ENCODE measurements at places on chromosomes 5 and 9. TPM values are rescaled to one million over a fixed set of nuclear protein-coding genes. Genes with fewer than 3 reads are reported as not detected.

The ZNF474 gene
- total RNA-seq = 0.23 TPM

DNA sequence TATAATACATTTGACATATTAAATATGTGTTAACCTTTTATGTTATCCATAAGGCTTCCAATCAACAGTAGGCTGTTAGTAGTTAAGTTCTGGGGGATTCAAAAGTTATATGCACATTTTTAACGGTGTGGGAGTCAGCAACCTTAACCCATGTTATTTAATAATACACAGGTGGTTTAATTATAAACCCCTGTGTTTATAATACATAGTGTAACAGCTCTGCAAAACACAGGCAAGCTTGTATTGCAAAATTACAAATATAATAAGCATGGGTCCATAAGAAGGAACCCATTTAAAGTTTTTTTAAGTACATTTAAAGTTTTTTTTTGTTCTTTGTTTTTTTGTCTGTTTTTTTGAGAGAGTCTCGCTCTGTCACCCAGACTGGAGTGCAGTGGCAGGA, 14.5 kb upstream of the RAD23B start:
- peaks cover 25% of the 10 kb centered on the region for H3K4me1 ChIP-seq
- no peaks in the 10 kb centered on the region for H3K36me3 ChIP-seq
- peak overlapping the region; percentile 80 for H3K27ac ChIP-seq
- no peak overlapping the region for H3K4me3 ChIP-seq
- DNase-seq = no peak
- H3K27me3 ChIP-seq = no peaks in the 10 kb centered on the region

GRCh38 chr5:81506900-81507588, 113.1 kb upstream of the ACOT12 start:
- no peaks in the 10 kb centered on the region for H3K27me3 ChIP-seq
- DNase-seq = no peak
- no peaks in the 10 kb centered on the region for H3K36me3 ChIP-seq
- H3K27ac ChIP-seq = no peak overlapping the region
- peaks cover 9% of the 10 kb centered on the region for H3K4me1 ChIP-seq

The ALDH1A1 gene
- total RNA-seq = 178 TPM

- no peak for DNase-seq
- H3K27me3 ChIP-seq = no peaks in the 10 kb centered on the region
- H3K4me3 ChIP-seq = no peak overlapping the region
- H3K36me3 ChIP-seq = no peaks in the 10 kb centered on the region
- no peaks in the 10 kb centered on the region for H3K4me1 ChIP-seq
These were observed 99.5 kb downstream of the DAB2IP start for GRCh38 chr9:121750715-121751623.

DNA sequence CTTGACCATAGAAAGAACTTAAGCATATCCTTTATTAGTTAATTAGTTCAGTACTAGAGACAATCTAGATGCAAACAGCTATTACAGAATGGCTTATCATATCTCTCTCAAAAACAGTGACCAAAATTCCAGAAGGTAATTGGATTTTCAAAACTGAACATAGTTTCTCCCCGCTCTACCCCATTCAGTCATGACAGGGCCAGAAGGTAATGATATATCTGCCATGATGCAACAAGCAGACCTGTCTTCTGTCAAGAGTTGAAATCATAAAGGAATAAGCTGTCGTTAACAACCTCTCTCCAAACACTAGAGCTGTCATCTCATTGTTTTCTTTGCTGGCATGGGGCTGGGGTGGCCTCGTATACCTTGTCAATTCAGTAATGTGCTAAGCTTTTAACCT, 200.5 kb upstream of the POU5F2 start:
- no peaks in the 10 kb centered on the region for H3K27me3 ChIP-seq
- no peak overlapping the region for H3K4me3 ChIP-seq
- H3K4me1 ChIP-seq = no peaks in the 10 kb centered on the region
- no peaks in the 10 kb centered on the region for H3K36me3 ChIP-seq
- no peak overlapping the region for H3K27ac ChIP-seq

The WDR31 gene
- total RNA-seq = 3.2 TPM

- no peaks in the 10 kb centered on the region for H3K36me3 ChIP-seq
- no peaks in the 10 kb centered on the region for H3K27me3 ChIP-seq
- DNase-seq = no peak
- no peaks in the 10 kb centered on the region for H3K4me1 ChIP-seq
- H3K27ac ChIP-seq = no peak overlapping the region
- no peak overlapping the region for H3K4me3 ChIP-seq
These were observed 225.7 kb downstream of the TLR4 start for GRCh38 chr9:117929868-117930267.

The PCDHGA7 gene
- total RNA-seq = 0.67 TPM

GRCh38 chr5:143567583-143568504, 164.4 kb upstream of the NR3C1 start:
- no peaks in the 10 kb centered on the region for H3K27me3 ChIP-seq
- no peak for DNase-seq
- no peaks in the 10 kb centered on the region for H3K36me3 ChIP-seq
- no peak overlapping the region for H3K27ac ChIP-seq
- no peak overlapping the region for H3K4me3 ChIP-seq

DNA sequence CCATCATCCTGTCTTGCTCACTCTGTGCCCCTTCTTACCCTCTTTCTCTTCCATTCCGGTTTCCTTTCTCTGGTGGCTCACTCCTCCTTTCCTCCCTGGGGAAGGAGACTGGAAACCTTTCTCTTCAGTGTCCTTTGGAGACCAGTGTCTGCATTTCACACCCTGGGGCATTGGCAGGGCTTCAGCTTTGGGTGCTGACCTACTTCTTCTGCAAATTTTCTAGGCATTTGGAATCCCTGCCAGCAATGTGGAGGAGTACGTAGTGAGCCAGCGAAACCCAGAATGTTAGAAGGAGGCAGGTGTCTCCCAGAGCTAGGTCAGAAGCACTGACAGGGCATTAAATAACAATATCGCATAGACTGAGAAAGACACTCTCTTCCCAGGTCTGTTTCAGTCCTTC, 122.2 kb downstream of the SLC28A3 start:
- no peak for DNase-seq
- no peaks in the 10 kb centered on the region for H3K36me3 ChIP-seq
- H3K4me1 ChIP-seq = no peaks in the 10 kb centered on the region
- no peaks in the 10 kb centered on the region for H3K27me3 ChIP-seq
